ENCODE measurements at places on chromosomes 2 and 18.

- DNase-seq, result peak; percentile 47
Measured at GRCh38 chr18:48409591-48410094, 460 bp upstream of the ZBTB7C start.

- DNase-seq, result peak; percentile 59
Measured at GRCh38 chr2:186201371-186201770, 284.7 kb upstream of the ZC3H15 start.

DNA sequence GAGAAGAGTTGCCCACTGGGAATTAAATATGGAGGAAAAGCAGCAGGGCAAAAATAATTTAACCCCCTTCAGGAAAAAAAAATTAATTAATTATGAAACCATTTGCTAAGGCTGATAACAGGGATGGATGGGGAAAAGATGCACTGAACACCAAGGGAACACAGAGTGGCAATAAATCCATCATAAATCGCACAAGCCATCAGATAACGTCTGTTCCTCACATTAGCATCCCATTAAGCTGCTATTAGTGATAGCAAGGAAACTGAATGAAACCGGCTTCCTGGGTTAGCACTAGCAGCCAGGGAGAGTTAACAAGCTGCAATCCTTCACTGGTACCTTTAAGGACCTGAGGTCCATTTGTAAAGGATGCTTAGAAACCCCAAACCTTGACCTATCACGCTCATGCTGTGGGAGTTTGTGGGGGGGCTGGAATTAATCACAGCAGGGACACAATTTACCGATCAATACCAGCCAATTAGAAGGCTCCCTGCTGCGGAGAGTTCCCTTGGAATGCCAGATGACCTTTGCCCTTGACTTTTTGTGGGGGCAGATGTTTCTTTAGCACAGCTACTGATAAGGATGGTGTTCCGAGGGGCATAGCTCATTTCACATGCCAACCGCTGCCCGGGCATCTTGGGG is 175.5 kb upstream of the KLF7 start:
- DNase-seq, result no peak

- no peak for DNase-seq
Measured at GRCh38 chr2:10906926-10907625, 4.7 kb upstream of the KCNF1 start.

- DNase-seq, result peak; percentile 66
Measured at GRCh38 chr18:70781860-70782453, 493.1 kb downstream of the SOCS6 start.

DNA sequence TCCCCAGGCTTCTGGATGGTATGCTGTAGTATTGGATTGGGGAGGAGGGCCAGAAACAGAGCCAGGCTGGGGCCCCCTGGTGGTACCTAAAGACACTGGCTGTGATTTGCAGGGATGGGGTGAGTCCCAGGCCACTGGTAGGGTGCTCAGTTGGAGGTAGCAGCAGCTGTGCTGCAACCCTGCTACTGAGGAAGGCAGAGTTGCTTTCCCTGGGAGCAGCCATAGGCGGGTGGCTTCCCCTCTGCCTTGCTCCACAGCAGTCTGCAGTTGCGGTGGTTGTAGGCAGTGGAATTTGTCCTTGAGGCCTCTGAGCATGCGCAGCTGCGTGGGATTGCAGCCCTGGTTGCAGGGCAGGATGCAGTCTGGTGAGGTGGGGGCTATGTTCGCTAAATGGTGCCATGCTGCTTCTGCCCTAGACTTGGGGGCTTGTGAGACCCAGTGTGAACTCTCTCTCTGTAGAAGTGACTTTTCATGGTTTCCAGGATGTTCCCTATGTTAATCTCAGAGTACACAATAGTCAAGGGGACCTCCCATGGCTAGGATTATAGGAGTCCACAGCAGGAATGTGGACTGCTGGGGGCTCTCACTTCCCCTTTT is 443.5 kb downstream of the XIRP2 start:
- DNase-seq, result peak; percentile 96

DNA sequence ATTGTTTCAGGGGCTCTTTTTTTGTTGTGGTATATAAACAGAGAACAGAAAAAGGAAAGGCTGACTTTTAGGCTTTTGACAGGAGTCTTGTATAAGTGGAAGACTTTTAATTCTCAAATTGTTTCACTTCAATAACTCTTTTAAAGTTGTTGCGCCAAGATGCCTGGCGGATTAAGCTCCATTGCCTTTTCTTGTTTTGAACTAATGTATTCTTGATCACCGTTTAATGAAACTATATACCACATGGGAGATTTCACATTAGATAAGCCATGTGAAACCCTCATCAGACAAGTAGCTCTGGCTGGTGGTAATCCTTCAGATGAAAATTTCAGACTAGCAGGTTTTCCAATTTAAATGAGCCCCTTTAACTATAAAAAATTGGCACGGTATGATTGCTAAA is 257.4 kb downstream of the CCDC178 start:
- no peak for DNase-seq

DNA sequence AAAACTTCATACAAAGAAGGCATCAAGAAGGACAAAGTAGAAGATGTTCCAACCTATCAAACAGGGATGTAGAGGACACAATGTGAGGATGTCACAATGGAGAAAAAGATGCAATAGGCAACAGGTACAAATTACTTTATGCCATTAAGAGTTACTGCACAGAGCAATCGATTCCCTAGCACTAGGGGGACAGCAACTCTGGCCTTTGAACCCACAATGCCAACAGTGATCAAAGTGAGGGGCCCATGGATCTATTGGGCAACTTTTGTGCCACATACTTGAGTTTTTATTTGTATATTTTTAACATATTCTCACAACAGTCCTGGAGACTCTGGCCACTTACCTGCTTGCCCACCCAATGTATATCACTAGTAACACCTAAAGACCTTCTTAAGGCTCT is 220.2 kb downstream of the HNMT start:
- DNase-seq, result no peak

DNA sequence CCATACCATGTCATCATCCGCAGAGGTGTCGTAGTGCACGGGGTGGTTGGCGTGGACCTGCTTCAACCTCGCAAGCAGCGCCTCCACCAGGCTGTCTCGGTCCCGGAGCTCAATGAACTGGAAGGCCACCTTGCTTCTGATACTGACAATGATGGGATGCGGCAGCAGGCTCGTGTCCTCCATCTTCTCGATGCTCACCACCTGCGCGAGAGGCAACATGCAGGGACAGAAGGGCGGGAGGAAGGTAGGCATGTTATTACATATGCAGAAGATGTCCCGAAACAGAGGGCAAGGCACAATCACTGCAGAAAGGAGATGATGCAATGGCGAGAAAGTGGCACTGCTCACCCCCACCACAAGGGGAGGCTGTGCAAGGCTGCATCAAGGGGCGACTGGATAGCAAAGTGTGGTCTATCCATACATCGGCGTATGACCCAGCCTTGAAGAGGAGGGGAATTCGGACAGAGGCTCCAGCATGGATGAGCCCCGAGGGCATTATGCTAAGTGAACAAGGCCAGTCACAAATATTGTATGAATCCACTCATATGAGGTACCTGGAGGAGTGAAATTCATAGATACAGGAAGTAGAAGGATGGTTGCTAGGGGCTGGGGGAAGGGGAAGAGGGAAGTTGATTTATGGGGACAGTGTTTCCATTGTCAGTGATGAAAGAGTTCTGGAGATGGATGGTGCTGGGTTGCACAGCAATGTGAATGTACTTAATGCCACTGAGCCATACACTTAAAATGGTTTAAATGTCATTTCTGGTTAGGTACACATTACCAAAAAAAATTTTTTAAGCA is 36.6 kb downstream of the RPL31 start:
- peak; percentile 75 for DNase-seq

DNA sequence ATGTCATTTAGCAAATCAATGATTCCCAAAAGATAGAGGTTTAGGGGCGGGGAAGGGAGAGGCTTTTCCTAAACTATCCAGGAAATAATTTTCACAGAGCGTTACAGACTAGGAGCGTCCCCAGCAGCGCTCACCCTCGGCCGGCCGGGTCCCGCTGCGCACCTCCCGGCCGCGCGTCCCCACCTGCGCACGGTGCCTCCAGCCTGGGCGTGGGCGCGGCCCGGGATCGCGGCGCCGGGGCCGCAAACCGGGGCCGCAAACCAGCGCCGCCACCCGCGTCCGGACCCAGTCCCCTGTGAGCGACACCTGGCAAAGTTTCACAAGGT is 684 bp upstream of the ZCCHC2 start:
- DNase-seq, result peak; percentile 13

DNA sequence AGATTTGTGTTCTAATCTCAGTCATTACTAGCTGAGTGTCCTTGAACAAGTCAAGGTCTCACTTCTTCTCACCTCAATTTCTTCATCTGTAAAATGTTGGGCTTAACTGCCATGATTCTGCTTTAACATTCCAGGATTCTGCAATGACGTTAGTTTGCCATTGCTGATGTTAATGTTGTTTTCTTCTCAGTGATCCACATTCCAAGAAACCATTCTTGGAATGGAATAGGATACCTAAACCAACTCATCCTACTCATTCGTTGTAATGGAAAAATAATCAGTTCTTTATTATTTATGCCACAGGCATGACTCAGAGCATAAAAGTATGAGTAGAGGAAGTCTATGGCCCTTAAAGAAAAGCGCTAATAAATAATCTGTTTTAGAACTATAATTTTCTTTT is 140.2 kb upstream of the ETAA1 start:
- no peak for DNase-seq

Data from mesendoderm (in vitro differentiated cells).